ENCODE measurements at places on chromosomes 3 and 15.

GRCh38 chr3:41053220-41053619 is 146.1 kb upstream of the CTNNB1 start:
- no peak for DNase-seq

DNA sequence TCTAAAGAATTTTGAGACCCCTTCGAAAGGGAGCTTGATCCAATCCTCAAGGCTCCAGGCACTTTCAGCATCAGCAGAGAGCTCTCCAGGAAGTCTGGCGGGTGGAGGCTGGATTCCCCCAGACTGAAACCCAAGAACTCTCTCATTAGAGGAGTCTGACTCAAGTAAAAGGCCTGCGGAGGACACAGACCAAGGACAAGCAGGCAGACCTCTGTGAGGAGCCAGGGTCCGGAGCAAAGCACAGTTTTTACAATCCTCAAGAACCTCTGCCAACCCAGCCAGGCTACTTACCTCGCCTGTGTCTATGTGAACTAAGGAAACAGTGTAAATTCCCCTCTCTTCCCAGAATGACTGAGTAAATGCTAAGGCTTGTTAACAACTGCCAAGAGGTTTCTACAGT is 86.2 kb downstream of the FBN1 start:
- no peak for DNase-seq

DNA sequence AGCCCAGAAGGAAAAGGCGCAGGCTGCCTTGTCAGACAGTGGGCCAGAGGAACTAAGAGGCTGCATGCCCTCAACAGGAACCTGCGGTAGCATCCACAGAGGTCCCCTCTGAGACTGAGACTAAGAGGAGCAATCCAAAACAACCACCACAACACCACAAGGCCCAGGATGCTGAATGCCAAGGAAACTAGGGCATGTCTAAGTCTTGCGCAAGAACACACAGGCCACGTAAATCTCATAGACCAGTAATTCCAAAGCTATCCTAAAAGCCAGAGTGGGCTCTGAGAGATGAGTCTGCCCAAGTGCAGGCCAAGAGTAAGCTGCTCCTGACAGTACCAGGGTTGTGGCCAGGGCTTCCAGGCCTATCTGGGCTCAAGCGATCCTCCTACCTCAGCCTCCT is 12.9 kb downstream of the MON1A start:
- DNase-seq = no peak

DNA sequence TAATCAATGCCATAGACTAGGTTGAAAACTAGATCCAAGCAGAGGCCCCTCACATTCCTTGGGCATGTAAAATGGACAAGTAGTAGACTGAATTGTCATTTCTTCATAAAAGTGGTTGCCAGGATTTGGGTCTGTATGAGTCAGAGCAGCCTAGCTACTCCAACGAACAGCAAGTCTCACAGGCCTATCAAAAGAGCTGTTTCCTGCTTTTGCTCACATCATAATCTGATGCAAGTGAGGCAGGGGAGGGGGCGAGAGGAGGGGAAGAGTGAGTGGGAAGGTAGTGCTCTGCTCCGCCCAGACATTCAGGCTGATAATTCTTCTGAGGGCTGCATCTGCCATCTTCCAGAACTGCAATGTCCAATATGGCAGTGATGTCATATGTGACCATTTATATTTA is 228.9 kb upstream of the PRICKLE2 start:
- DNase-seq = no peak

DNA sequence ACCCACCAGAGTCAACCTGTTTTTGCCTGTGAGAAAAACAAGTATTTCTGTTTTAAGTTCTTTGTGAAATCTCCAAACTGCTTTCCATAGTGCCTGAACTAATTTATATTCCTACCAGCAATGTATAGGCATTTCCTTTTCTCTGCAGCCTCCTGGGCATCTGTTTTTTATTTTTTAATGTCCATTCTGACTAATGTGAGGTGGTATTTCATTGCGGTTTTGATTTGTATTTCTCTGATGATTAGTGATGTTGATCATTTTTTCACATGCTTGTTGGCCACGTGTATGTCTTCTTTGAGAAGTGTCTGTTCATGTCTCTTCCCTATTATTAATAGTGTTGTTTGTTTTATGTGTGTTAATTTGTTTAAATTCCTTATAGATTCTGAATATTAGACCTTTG is 820.5 kb downstream of the MCTP2 start:
- DNase-seq = no peak

Data from heart right ventricle (tissue), 16 donors.